ENCODE measurements at places on chromosomes 4 and X.

- no peak for DNase-seq
These were observed 58.2 kb downstream of the CWH43 start for GRCh38 chr4:49044270-49044669.

DNA sequence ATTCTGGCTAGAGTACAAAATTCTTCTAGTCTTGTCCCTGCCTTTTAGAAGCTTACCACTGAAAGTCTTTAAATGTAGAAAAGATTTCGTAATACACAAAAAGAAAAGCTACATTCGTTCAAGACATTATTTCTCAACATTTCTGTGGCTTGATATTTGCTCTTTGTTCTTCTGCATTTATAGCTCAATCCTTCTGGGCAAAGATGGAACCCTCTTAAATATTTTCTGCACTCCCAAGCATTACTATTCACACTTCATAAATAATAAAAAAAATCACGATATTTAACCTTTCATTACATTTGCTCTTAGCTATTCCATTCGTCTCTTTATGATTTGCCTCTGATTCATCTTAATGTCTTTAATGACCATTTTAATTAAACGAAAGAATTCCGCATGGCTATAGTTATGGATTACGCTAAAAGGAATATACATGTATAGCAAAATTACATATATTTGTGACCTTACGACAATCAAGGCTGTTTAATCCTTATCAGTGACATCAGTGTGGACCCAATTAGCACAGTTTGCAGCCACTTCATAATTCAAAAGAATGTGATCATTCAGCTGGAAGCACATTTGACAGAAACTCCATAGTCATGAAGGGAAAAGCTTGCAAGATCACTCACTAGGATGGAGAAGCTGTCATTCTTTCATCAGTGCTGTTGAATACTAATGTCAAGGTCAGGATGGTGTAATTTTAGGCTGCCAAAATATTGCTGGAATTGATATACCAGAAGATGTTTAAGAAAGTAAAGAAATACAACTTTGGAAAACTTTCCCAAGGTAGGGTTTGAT, 1075.0 kb upstream of the TENM3 start:
- DNase-seq, result no peak

GRCh38 chrX:118727686-118728339, 407 bp downstream of the IL13RA1 start:
- DNase-seq, result no peak

DNA sequence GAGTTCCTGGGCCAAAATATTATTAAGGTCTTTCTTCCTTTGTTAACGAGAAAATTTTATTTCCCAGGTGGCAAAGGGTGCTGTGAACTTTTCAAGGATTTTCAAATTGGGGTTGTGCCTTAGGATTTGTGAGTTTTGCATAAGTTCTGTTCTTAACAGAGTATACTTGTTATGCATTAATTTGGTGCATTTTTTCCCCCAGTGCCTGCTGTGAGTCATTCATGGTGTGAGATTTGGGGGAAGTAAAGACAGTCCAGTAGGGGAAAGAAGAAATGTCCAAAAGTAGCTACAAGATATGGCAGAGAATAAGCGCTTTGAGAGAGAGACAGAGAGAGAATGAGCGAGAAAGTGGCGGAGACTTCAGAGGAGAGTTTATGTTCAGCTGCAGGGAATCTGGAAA, 239.2 kb downstream of the ARHGAP10 start:
- no peak for DNase-seq

- no peak for DNase-seq
These were observed 11.3 kb downstream of the MAGEB6 start for GRCh38 chrX:26203561-26203960.
